ENCODE measurements at places on chromosomes 7 and 10. TPM values are rescaled to one million over a fixed set of nuclear protein-coding genes. Genes with fewer than 3 reads are reported as not detected.

- H3K4me1 ChIP-seq = peaks cover 4% of the 10 kb centered on the region
- no peak for DNase-seq
- H3K27me3 ChIP-seq = no peaks in the 10 kb centered on the region
- no peak overlapping the region for H3K4me3 ChIP-seq
Measured at GRCh38 chr7:133015888-133016287, 66.0 kb downstream of the CHCHD3 start.

- H3K4me3 ChIP-seq = no peak overlapping the region
- H3K27ac ChIP-seq = no peak overlapping the region
- no peak for DNase-seq
- no peaks in the 10 kb centered on the region for H3K27me3 ChIP-seq
- H3K4me1 ChIP-seq = no peaks in the 10 kb centered on the region
Measured at GRCh38 chr7:81053623-81054022, 134.8 kb upstream of the SEMA3C start.

GRCh38 chr7:123712619-123713018, 36.2 kb downstream of the WASL start:
- H3K4me1 ChIP-seq = peaks cover 16% of the 10 kb centered on the region
- no peaks in the 10 kb centered on the region for H3K27me3 ChIP-seq
- DNase-seq = no peak
- no peak overlapping the region for H3K4me3 ChIP-seq

DNA sequence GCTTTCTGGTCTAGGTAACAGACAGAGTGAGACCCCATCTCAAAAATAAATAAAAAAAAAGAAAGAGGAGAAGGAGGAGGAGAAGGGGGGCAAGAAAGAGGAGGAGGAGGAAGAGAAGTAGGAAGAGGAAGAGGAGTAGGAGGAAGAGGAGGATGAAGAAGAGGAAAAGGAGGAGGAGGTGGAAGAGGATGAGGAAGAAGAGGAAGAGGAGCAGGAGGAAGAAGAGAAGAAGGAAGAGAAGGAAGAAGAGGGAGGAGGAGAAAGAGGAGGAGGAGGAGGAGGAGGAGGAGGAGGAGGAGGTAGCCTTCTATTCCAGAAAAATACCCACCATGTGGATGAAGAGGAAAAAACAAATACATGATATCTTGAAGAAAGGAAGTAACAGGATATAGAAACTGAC, 172.1 kb downstream of the FRMD4A start:
- no peak for DNase-seq
- H3K27ac ChIP-seq = no peak overlapping the region
- H3K4me1 ChIP-seq = no peaks in the 10 kb centered on the region
- no peak overlapping the region for H3K4me3 ChIP-seq
- no peaks in the 10 kb centered on the region for H3K27me3 ChIP-seq

- DNase-seq = no peak
- H3K4me3 ChIP-seq = no peak overlapping the region
Measured at GRCh38 chr7:120070201-120070600, 202.8 kb upstream of the KCND2 start.

- no peaks in the 10 kb centered on the region for H3K36me3 ChIP-seq
- H3K27me3 ChIP-seq = no peaks in the 10 kb centered on the region
- no peak for DNase-seq
- H3K4me3 ChIP-seq = no peak overlapping the region
- no peak overlapping the region for H3K27ac ChIP-seq
Measured at GRCh38 chr7:129615018-129615417, 3.5 kb downstream of the NRF1 start.

GRCh38 chr10:103197174-103197573, 4.1 kb upstream of the NT5C2 start:
- peak overlapping the region; percentile 60 for H3K27ac ChIP-seq
- no peaks in the 10 kb centered on the region for H3K27me3 ChIP-seq
- DNase-seq = peak; percentile 30
- H3K4me1 ChIP-seq = peaks cover 7% of the 10 kb centered on the region

DNA sequence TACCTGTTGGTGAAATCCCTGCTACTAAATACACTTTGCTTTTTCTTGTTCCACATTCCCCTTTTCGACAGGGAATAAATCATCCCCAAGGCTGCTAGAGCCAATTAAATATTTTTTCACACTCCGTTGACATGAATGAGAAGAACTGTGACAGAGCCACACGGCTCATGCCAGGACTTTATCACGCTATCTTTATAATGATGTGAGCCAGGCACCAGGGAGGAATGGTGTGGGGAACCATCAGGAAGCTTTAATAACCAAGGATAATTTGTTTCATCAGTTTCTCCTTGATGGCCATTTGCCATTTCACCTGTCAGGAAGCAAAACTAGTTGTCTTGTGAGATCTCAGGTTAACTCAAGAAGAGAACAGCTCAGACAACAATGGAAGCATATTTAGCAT, 193.0 kb upstream of the C7orf33 start:
- H3K27me3 ChIP-seq = no peaks in the 10 kb centered on the region
- H3K36me3 ChIP-seq = no peaks in the 10 kb centered on the region
- no peak overlapping the region for H3K4me3 ChIP-seq
- peaks cover 10% of the 10 kb centered on the region for H3K4me1 ChIP-seq

GRCh38 chr7:155804897-155805825, 7.1 kb downstream of the SHH start:
- peak; percentile 99 for DNase-seq
- H3K27ac ChIP-seq = no peak overlapping the region
- no peaks in the 10 kb centered on the region for H3K4me1 ChIP-seq
- H3K4me3 ChIP-seq = peak overlapping the region; percentile 28
- no peaks in the 10 kb centered on the region for H3K36me3 ChIP-seq
- H3K27me3 ChIP-seq = peaks cover 93% of the 10 kb centered on the region

- no peaks in the 10 kb centered on the region for H3K4me1 ChIP-seq
- peak overlapping the region; percentile 74 for H3K27ac ChIP-seq
- DNase-seq = peak; percentile 97
Measured at GRCh38 chr7:26398427-26398755, 106.7 kb downstream of the SNX10 start.

DNA sequence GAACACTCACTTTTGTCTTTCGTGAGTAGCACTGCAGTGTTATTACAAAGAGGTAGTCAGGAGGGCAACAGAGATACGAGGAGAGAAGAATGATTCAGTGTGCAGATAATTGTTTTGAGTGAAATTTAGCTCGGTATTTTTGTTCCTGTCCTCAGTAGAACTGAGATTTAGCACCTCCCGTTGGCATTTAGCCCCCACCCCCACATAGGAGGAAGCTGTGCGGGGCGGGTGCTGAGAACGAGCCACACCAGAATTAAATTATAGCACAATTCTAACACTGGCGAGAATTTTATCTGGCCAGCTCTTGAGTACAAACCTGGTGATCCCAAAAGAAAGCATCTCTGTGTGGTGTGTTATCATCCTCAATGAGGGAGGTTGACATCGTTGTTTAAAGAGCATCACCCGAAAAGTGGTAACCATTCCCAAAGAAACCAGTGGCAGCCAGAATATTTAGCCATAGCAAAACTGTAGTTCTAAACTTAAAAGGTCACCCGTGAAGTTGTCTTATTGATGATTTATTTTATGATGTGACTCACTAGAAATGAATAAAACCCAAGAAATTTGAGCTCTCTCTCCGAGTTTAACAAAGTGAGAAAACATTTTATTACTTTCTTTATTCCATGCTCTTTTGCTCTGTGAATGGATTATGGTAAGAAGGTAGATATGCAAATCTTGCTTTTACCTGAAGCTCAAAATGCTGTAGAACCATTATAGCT, 612.2 kb downstream of the SUGCT start:
- H3K36me3 ChIP-seq = peaks cover 32% of the 10 kb centered on the region
- peak overlapping the region; percentile 41 for H3K27ac ChIP-seq
- H3K4me1 ChIP-seq = peaks cover 15% of the 10 kb centered on the region
- H3K27me3 ChIP-seq = no peaks in the 10 kb centered on the region

GRCh38 chr7:128863433-128863989, 855 bp downstream of the ATP6V1F start:
- H3K36me3 ChIP-seq = peaks cover 13% of the 10 kb centered on the region
- no peaks in the 10 kb centered on the region for H3K27me3 ChIP-seq
- peak overlapping the region; percentile 89 for H3K4me3 ChIP-seq
- H3K27ac ChIP-seq = peak overlapping the region; percentile 60
- peak; percentile 91 for DNase-seq

- no peaks in the 10 kb centered on the region for H3K4me1 ChIP-seq
- no peak overlapping the region for H3K4me3 ChIP-seq
- no peak overlapping the region for H3K27ac ChIP-seq
- no peaks in the 10 kb centered on the region for H3K27me3 ChIP-seq
- H3K36me3 ChIP-seq = peaks cover 31% of the 10 kb centered on the region
Measured at GRCh38 chr10:132365102-132365501, 31.9 kb upstream of the PWWP2B start.

DNA sequence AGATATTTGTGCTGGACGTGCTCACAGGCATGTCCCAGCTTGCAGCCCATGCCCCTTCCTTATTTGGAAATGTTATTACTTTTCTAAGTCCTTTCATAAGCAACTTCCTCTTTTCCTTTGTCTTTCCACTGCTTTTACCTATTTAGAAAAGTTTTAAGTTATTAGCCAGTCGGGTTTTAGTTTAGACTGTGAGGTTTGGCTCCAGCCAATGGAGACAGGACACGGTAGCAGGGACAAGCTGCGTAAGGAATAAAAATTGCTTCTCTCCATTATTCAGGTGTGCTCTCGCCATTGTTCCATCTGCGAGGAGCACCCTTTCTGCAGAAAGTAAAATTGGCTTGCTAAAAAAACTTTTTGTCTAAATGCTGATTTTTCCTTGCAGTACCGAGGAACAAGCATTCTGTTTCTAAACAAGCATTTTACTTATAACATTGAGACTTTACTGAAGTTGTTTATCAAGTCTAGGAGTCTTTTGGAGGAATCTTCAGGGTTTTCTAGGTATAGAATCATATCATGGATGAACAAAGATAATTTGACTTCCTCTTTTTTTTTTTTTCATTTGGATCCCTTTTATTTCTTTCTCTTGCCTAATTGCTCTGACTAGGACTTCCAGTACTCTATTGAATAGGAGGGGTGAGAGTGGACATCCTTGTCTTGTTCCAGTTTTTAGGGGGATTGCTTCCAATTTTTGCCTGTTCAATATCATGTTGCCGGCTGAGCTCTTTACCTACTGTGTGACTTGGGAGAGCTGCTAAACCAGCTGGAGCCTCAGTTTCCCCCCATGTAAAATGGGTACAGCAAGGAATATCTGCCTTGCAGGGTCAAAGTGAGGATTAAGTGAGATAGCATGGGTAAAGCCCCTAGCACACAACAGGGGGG, 63.8 kb downstream of the ALOX5 start:
- no peak for DNase-seq
- H3K4me1 ChIP-seq = no peaks in the 10 kb centered on the region
- no peak overlapping the region for H3K4me3 ChIP-seq
- H3K27me3 ChIP-seq = no peaks in the 10 kb centered on the region
- H3K36me3 ChIP-seq = no peaks in the 10 kb centered on the region

DNA sequence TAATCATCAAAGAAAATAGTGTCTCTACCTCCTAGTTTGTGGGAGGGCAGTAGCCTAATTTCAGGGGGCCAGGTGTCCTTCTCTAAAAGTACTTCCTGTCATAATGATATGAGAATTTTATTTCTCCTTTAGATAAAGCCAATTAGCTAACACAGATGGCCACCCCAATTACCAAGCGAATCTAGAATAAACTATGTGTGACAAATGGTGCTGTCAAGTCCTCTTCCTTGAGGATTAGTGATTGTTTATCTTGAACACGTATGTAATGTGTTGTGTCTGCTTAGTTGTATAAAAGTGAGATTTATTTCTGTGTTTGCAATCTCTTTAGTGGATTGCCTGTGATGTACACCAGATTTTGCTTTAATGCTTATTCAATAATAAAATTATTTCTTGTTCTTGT, 1120.0 kb downstream of the SORCS1 start:
- H3K27me3 ChIP-seq = no peaks in the 10 kb centered on the region
- no peaks in the 10 kb centered on the region for H3K36me3 ChIP-seq
- H3K4me3 ChIP-seq = no peak overlapping the region

DNA sequence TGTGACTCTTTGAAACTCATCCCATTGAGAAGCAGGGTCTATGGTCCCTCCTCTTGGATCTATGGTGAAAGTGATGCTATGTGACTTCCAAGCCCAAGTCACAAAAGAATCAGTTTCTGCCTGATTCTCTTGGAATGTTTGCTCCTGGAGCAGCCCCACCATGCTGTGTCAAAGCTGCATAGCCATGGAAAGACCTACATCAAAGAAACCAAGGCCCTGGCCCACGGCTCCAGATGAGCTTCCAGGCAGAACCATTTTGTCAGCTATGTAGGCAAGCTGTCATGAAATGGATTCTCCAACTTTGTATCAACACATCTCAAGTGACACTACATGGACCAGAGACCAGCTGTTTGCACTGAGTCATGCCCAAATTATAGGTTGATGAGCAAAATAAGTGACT, 77.0 kb downstream of the AASS start:
- no peak for DNase-seq
- no peaks in the 10 kb centered on the region for H3K4me1 ChIP-seq
- H3K27me3 ChIP-seq = no peaks in the 10 kb centered on the region
- no peak overlapping the region for H3K4me3 ChIP-seq
- H3K27ac ChIP-seq = no peak overlapping the region

DNA sequence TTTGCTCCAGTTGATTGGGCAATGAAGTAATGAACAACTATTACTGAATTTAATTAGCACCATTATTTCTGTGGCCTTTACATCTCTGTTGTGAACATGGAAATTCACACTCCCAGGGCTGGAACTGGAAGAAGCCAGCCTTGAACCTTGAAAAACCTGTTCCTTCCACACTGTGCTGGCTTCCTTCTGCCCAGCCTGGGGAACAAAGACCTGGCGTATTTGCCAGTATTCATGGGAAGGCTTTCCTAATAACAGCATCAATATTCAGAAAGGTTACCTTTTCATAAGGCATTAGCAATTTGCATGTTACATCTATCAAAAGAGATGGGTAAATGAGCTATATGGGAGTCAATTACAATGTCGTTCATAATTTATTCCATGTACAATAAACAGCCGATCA, 1.3 kb downstream of the C10orf90 start:
- no peaks in the 10 kb centered on the region for H3K27me3 ChIP-seq
- H3K36me3 ChIP-seq = no peaks in the 10 kb centered on the region
- no peak for DNase-seq
- H3K4me1 ChIP-seq = no peaks in the 10 kb centered on the region
- H3K4me3 ChIP-seq = no peak overlapping the region
- no peak overlapping the region for H3K27ac ChIP-seq

DNA sequence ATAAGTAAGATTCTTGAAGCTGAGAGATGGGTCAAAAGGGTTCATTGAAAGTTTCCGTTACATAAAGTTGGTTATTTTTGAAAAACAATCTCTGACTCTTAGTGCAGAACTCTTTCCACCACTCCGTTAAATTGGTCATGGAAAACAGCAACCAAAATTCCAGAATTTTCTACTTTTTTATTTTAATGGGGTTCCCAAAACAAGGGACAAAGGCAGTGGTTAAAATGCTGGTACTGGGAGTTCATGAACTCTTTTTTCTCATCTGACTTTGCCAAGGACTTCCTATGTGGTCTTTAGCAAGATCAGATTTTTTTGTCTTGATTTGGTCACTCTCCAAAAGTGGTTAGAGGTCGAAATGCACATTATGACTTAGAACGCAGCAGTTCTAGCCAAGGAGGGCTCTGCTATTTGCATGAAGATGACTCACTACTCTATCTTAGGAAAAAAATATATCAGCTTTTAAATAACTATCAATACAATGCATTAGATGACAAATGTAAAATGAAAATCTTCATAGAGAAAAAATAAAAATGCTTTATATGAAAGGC, 145.7 kb downstream of the REEP3 start:
- H3K27ac ChIP-seq = peak overlapping the region; percentile 56
- H3K36me3 ChIP-seq = no peaks in the 10 kb centered on the region
- no peak for DNase-seq
- peaks cover 30% of the 10 kb centered on the region for H3K4me1 ChIP-seq
- no peak overlapping the region for H3K4me3 ChIP-seq

Gene TMEM236
- polyA plus RNA-seq = not detected

Gene CLRN3
- 0.25 TPM for polyA plus RNA-seq

Gene CYP3A4
- not detected for polyA plus RNA-seq

Gene LIPK
- not detected for polyA plus RNA-seq

Gene APBB1IP
- not detected for polyA plus RNA-seq

Gene TFPI2
- polyA plus RNA-seq = 16.9 TPM

Gene MYOF
- 134 TPM for polyA plus RNA-seq

Gene UNC5B
- 13.8 TPM for polyA plus RNA-seq
